ENCODE measurements at places on chromosomes 11 and 22. TPM values are rescaled to one million over a fixed set of nuclear protein-coding genes. Genes with fewer than 3 reads are reported as not detected.
A peak's percentile ranks its signal among the peaks of the same experiment; 100 is the strongest.

DNA sequence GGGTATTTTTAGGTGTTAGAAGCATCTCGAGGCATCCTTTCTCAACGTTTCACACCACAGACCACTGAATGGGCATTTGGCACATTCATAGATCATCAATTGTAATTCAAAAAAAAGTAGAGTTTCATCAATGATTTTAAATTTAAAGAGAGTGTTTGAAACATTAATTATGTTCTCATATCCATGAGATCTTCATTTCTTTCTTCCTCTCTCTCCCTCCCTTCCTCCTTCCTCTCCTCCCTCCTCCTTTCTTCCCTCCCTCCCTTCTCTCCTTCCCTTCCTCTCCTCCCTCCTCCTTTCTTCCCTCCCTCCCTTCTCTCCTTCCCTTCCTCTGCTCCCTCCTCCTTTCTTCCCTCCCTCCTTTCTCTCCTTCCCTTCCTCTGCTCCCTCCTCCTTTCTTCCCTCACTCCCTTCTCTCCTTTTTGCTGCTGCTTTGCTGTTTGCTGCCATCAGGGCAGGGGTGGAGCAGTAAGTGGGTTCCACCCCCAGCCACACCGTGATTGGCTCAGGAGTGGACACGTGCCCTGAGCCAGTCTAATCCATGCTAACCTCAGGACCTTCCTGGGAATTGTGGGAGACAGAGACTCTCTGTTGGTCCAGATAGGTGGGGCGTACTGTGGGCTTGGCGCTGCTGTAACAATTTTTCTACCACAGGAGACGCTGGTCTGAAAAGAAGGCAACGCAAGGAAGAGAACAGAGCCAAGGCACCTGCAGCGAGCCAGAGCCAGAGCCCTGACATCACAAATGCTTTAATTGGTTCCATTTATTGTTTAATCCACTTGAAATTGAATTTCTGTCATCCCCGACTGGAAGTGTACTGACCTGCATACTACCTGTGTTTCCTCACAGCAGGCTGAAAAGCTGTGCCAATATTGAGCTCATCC is 33.7 kb upstream of the APOBEC3A start:
- H3K27me3 ChIP-seq: peaks cover 9% of the 10 kb centered on the region
- no peak overlapping the region for H3K4me3 ChIP-seq
- no peaks in the 10 kb centered on the region for H3K36me3 ChIP-seq
- peaks cover 3% of the 10 kb centered on the region for H3K4me1 ChIP-seq
- no peak for DNase-seq
- no peak overlapping the region for H3K27ac ChIP-seq

The KCTD17 gene
- polyA plus RNA-seq: 12.1 TPM

GRCh38 chr11:17702876-17703275 is 16.5 kb upstream of the MYOD1 start:
- no peak overlapping the region for H3K4me3 ChIP-seq
- H3K27ac ChIP-seq: no peak overlapping the region
- no peaks in the 10 kb centered on the region for H3K4me1 ChIP-seq
- H3K36me3 ChIP-seq: no peaks in the 10 kb centered on the region
- peaks cover 33% of the 10 kb centered on the region for H3K27me3 ChIP-seq
- DNase-seq: no peak

The SAA2 gene
- polyA plus RNA-seq: not detected

DNA sequence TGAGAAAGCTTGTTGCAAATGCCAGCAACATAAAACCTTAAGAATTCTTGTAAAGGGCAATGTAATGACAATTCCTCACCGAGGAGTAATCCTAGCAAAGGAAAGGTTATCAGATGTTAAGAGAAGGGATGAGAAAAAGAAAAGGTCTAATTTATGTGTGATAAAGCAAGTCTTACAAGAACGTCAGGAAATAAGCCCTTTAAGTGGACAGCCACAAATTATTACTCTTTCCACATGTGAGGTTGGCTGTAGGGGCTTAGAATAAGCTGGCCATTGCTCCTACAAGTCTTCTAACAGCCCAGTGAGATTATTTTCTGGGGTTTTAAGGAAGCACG is 9.3 kb downstream of the LAYN start:
- H3K27me3 ChIP-seq: peaks cover 2% of the 10 kb centered on the region
- H3K4me1 ChIP-seq: peaks cover 2% of the 10 kb centered on the region
- H3K36me3 ChIP-seq: no peaks in the 10 kb centered on the region
- DNase-seq: no peak

DNA sequence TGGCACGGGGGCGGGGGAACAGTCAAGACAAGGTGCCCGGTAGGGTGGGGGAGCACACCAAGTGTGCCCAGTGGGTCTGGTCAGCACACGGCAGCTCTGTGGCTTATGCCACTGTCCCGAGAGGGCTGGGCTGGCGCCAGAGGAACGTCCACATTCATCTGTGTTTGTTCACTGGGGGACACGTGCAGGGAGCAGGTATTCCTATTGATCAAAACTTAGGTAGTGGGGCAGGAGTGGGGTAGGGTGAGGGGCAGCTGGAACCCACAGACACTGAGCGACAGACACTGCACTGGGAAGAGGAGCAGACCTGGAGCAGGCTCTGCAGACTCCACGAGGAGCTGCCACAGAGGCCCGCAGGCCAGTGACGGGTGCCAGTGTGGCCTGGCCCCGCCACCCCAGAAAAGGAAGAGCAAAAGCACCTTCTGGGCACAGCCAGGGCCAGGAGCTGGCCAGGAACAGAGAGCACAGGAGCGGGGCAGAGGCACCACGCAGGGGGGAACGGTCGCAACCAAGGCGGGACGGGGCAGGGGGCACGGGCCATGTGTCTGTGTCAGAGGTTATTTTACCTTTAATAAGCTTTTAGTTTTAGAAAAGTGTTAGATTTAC is 2.1 kb upstream of the MOB2 start:
- no peaks in the 10 kb centered on the region for H3K27me3 ChIP-seq
- H3K27ac ChIP-seq: no peak overlapping the region
- H3K4me3 ChIP-seq: no peak overlapping the region
- peaks cover 7% of the 10 kb centered on the region for H3K36me3 ChIP-seq

DNA sequence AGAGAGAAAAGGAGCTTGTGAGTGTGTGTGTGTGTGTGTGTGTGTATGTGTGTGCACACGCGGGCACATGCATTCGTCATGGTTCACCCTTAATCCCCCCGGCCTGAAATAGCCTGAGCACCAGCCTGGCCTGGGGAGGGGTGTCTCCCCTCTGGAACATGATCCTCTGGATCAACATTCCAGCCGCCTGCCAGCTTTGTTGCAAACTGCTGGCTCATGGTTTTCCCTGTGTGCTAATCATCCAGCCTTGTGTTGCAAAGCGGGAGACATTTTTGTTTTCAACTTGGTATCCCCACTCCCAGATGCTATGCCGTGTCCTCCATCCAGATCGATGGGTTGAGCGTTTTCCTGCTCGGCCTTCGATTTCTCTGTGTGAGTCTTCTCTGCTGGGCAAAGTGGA is 94.3 kb downstream of the FEZ1 start:
- H3K4me3 ChIP-seq: no peak overlapping the region
- H3K27me3 ChIP-seq: peaks cover 88% of the 10 kb centered on the region
- no peak overlapping the region for H3K27ac ChIP-seq
- H3K36me3 ChIP-seq: no peaks in the 10 kb centered on the region

DNA sequence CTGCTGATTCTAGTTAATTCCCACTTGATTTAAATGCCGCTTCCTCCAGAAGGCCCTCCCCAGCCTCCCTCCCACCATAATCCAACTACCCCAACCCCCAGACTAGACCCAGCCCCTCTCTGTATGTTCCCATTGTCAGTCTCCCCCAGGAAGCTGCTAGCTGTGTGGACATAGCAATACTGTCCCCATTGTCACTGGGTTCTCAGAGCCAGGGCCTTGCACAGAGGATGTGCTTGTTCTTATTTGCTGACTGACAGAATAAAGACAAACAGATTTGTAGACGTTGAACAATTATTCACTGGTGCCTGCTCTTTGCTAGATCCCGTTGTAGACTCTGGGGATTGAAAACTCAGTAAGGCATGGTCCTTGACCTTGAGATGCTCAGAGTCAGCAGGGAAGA is 45.7 kb upstream of the NAV2 start:
- no peak overlapping the region for H3K27ac ChIP-seq
- H3K36me3 ChIP-seq: no peaks in the 10 kb centered on the region
- no peaks in the 10 kb centered on the region for H3K4me1 ChIP-seq
- no peak for DNase-seq
- no peak overlapping the region for H3K4me3 ChIP-seq

The MPZL3 gene
- polyA plus RNA-seq: 3.2 TPM

The XBP1 gene
- 238 TPM for polyA plus RNA-seq

DNA sequence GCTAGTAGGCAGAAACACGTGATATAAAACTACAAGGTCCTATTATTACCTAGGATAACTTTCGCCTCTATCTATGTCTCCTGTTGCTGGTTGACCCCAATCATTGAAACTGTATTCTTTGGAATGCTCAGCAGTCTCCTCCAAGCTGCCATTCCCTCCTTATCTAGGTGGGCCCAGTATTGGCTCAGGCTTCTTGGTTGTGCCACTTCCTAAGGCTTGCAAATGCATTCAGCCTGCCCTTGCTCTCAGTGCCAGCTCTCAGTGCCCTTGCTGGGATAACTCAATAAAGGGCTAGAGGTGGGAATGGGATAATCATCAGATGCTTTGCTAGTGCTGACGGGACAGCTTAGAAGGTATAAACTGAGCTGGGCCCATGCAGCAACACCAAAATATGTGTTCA is 13.6 kb downstream of the CD44 start:
- H3K4me1 ChIP-seq: peaks cover 65% of the 10 kb centered on the region
- H3K36me3 ChIP-seq: peaks cover 73% of the 10 kb centered on the region
- H3K27ac ChIP-seq: peak overlapping the region; percentile 95
- DNase-seq: no peak

The PHOX2A gene
- polyA plus RNA-seq: not detected

- no peak overlapping the region for H3K27ac ChIP-seq
- no peaks in the 10 kb centered on the region for H3K27me3 ChIP-seq
- H3K36me3 ChIP-seq: no peaks in the 10 kb centered on the region
These were observed 387.7 kb downstream of the TMEM135 start for GRCh38 chr11:87425391-87425790.

GRCh38 chr11:26399336-26399735 is 67.4 kb downstream of the ANO3 start:
- no peak for DNase-seq
- no peak overlapping the region for H3K27ac ChIP-seq
- no peak overlapping the region for H3K4me3 ChIP-seq
- H3K27me3 ChIP-seq: no peaks in the 10 kb centered on the region
- no peaks in the 10 kb centered on the region for H3K36me3 ChIP-seq

The GRIA4 gene
- not detected for polyA plus RNA-seq

- peaks cover 25% of the 10 kb centered on the region for H3K4me1 ChIP-seq
- no peak for DNase-seq
- H3K27ac ChIP-seq: no peak overlapping the region
- no peaks in the 10 kb centered on the region for H3K36me3 ChIP-seq
These were observed 3.3 kb upstream of the E2F8 start for GRCh38 chr11:19244084-19244483.

DNA sequence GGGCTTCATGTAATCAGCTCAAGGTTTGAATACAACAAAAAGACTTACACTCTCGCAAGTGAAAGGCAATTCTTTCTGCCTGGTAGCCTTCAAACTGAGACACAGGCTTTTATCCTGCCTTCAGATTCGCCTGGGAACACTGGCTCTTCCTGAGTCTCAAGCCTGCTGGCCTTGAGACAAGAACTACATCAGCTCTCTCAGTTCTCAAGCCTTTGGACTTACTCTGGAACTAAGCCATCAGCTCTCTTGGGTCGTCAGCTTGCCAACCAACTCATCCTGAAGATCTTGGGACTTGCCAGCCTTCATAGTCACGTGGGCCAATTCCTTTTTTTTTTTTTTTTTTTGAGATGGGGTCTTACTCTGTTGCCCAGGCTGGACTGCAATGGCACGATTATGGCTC is 35.7 kb upstream of the LRRC10B start:
- H3K27ac ChIP-seq: peak overlapping the region; percentile 65
- peaks cover 14% of the 10 kb centered on the region for H3K36me3 ChIP-seq
- H3K4me1 ChIP-seq: peaks cover 1% of the 10 kb centered on the region
- H3K4me3 ChIP-seq: no peak overlapping the region
- DNase-seq: no peak

The HBG2 gene
- not detected for polyA plus RNA-seq

GRCh38 chr11:65873318-65874156 is 937 bp upstream of the EFEMP2 start:
- H3K4me3 ChIP-seq: peak overlapping the region; percentile 86
- DNase-seq: peak; percentile 96
- peaks cover 21% of the 10 kb centered on the region for H3K4me1 ChIP-seq
- H3K36me3 ChIP-seq: no peaks in the 10 kb centered on the region

The GLYAT gene
- polyA plus RNA-seq: not detected

DNA sequence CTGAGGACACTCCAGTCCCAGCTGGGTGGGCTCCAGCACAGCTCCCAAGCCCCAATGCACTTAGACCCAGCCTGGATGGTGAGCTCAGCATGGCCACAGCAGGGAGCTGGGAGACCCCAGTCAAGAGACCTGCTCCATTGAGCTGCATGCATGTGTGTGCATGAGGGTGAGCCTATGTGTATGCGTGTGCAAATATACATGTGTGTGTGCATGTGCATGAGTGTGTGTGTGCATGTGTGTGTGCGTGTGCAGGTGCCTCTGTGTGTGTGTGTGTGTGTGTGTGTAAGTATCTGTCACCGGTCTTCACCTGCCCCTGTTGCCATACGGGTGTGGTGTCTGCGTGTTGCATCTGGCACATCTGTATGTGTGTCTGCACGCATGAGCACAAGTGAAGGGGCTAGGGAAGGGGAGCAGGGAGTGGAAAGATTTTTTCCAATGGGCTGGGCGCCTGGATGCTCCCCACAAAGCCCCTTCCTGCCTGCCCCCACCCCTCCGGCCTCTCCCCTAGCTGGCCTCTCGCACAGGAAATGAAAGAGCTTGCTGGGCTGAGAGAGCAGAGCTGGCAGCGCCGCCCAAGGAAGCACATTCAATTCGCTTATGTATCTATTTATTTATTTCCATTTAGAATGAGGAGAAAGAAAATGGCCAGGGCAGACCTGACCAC is 4.1 kb downstream of the TSPAN32 start:
- peaks cover 43% of the 10 kb centered on the region for H3K4me1 ChIP-seq
- peak overlapping the region; percentile 98 for H3K27ac ChIP-seq
- no peak for DNase-seq
- H3K36me3 ChIP-seq: peaks cover 4% of the 10 kb centered on the region
- H3K27me3 ChIP-seq: no peaks in the 10 kb centered on the region

- no peak for DNase-seq
- no peaks in the 10 kb centered on the region for H3K27me3 ChIP-seq
- H3K36me3 ChIP-seq: no peaks in the 10 kb centered on the region
- no peak overlapping the region for H3K27ac ChIP-seq
- no peak overlapping the region for H3K4me3 ChIP-seq
- H3K4me1 ChIP-seq: no peaks in the 10 kb centered on the region
These were observed 54.1 kb downstream of the SHANK2 start for GRCh38 chr11:71198141-71198822.

The PAAF1 gene
- polyA plus RNA-seq: 23.9 TPM
